ENCODE measurements at places on chromosomes 3 and 15.

- DNase-seq = no peak
Observed at GRCh38 chr15:90306560-90306959, 41.1 kb downstream of the NGRN start.

DNA sequence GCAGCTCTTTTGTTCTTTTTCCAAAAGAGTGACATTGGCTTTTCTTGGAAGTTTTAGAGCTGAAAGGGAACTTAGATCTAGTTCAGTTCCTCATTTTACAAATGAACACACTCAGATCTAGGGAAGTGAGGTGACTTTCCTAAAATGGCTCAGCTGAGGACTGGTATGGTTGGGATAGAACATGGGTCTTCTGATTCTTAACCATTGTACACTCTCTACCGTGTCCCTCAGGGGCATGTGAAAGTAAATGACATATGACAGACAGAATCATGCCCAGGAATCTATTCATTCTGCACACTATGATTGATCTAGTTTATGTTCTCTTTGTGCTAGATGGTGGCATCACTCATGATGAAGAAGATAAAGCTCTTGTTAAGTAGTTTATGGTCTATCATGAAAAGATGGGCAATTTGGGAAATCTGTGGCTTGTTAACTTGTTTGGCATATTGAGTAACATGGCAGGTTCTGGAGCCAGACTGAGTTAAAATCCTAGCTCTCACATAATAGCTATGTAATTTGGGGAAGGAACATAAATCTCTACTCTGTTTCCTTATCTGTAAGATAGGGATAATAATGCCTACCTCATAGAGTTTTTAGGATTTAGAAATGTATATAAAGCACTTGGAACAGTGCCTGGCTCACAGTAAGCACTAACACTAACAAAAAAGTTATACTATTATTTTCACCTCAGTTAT, 30.9 kb downstream of the UBE2E1 start:
- DNase-seq = no peak

GRCh38 chr3:174158674-174159073, 700.5 kb upstream of the NAALADL2 start:
- DNase-seq = no peak

DNA sequence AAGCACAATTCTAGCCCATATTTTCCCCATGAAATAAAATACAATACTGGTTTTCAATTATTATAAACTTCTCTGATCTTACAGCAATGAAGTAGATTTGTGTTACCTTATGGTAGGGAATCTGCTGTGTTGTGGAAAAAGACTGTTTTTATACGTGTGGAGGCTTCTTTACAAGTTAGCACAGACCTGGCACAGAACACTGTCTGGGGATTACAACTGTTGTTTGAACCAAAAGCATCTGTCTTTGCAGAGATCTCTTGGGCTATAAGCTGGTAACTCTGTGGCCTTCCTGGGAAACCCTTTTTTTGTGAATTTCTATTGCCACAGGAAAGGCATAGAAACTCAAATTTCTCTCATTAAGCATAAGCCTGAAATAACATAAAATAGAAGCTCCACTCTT, 581.9 kb downstream of the TUSC7 start:
- no peak for DNase-seq

DNA sequence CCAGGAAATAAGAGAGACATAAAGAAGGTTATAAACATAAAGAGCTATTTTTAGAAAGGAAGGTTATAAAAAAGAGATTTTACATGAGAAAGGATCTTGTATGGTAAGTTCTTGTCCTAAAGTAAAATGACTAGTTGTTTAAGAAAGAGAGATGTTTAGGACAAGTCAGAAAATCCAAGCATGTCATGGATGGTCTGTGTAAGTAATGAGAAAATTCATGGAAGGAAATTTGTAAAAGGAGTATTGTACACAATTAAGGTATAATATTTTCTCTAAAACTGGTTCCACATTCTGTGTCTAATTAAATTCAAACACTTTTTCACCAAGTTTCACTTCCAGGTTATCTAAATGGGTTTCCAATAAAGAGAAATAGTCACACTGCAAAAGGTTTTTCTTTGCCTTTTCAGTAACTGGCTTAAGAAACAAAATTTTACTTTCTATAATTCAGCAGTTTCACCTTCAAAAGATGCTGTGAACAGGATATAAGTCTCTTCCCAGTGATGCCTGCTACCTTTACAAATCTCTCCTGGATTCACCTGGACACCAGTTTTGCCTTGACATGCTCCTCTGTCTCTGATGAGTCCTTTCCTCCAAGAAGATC, 455.7 kb downstream of the ZIC1 start:
- no peak for DNase-seq

GRCh38 chr3:101036213-101036618, 43.0 kb upstream of the ABI3BP start:
- no peak for DNase-seq

GRCh38 chr15:66848116-66848515, 146.1 kb downstream of the SMAD6 start:
- DNase-seq = no peak

DNA sequence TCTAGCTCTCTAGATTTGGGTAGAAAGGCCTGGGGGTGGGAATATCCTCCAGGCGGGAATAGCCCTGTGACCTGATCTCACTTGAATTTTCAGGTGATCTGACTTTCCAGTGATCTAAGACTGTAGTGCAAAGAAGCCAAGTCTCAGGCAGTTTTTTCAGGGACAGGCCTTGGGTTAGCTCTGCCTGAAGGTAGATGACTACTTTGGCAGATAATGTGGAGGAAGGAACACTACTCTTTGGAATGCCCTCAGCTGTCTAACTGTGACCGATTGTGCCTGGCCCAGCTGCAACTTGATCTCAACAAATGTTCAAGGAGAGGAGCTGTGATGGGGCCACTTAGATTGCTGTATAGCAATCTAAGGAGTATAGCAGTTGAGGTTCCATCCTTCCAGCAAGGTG, 193.7 kb downstream of the TCF12 start:
- DNase-seq = no peak
